ENCODE measurements at places on chromosomes 4 and X. TPM values are rescaled to one million over a fixed set of nuclear protein-coding genes. Genes with fewer than 3 reads are reported as not detected.

The BRS3 gene
- not detected for total RNA-seq

GRCh38 chrX:151039351-151039750 lies 56.2 kb downstream of the HMGB3 start:
- H3K27ac ChIP-seq: no peak overlapping the region
- H3K27me3 ChIP-seq: no peaks in the 10 kb centered on the region
- no peaks in the 10 kb centered on the region for H3K4me1 ChIP-seq
- H3K4me3 ChIP-seq: no peak overlapping the region
- H3K36me3 ChIP-seq: no peaks in the 10 kb centered on the region
- no peak for DNase-seq

- H3K27me3 ChIP-seq: no peaks in the 10 kb centered on the region
- no peak overlapping the region for H3K4me3 ChIP-seq
- no peaks in the 10 kb centered on the region for H3K36me3 ChIP-seq
- DNase-seq: no peak
Observed at GRCh38 chrX:145190801-145191389, 56.4 kb upstream of the SPANXN1 start.

DNA sequence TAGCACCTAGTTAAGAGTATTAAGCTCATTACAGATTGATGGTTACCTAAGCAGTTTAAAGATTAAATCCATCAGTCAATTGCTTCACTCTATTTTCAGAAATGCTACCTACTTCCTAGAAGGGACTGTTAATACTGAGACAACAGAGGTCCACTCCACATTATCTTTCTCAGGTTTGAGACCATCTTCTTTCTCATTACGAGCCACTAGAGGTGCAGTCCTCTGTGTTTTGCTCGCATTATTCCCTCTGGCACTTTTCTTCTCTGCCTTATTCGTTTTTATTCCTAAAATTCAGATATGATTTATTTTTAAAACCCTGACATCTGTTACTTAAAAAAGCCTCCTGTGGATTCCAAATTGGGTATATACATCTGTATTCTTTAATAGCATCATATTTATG lies 459.1 kb downstream of the FSTL5 start:
- H3K36me3 ChIP-seq: no peaks in the 10 kb centered on the region
- H3K4me1 ChIP-seq: no peaks in the 10 kb centered on the region
- H3K4me3 ChIP-seq: no peak overlapping the region
- no peak for DNase-seq
- H3K27ac ChIP-seq: no peak overlapping the region

DNA sequence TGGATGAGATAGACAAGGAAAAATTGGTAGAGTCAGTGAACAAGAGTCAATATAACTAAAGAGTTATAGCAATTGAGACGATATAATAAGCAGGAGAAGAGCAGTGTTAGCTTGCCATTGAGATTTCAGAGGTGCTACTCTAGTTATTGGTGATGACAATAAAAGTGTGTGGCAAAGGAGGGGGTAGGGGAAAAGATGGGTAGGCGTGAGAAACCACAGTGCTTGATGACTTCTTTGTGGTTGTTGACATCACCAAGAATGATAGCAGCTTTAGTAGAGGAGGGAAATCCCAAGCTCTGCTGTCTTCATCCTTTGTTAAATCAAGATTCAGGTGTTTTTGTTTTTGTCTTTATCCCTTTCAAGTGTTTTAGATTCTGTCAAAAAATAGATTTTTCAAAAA lies 179.9 kb upstream of the PPP3CA start:
- no peaks in the 10 kb centered on the region for H3K4me1 ChIP-seq
- H3K27ac ChIP-seq: no peak overlapping the region
- H3K27me3 ChIP-seq: no peaks in the 10 kb centered on the region

DNA sequence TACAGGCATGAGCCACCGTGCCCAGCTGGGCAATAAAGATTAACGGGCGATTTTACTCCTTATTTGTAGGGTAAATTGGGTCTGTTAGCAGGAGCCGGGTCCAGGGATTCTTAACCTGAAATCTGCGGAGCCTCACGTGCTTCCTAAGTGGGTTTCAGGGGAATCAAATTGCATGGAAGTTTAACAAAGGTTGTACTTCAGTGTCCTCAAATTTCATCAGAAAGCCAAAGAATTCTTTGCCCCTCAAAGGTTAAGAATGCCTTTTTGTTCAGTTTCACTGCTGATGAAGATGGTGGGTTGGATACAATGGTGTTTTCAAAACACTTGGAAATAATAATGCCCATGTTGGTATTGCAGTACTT lies 67.9 kb downstream of the AFF1 start:
- no peaks in the 10 kb centered on the region for H3K27me3 ChIP-seq
- no peaks in the 10 kb centered on the region for H3K4me1 ChIP-seq
- H3K36me3 ChIP-seq: no peaks in the 10 kb centered on the region
- DNase-seq: no peak
- no peak overlapping the region for H3K4me3 ChIP-seq

- no peaks in the 10 kb centered on the region for H3K4me1 ChIP-seq
Observed at GRCh38 chr4:1309261-1310010, 19.7 kb downstream of the MAEA start.

The NR0B1 gene
- total RNA-seq: not detected

The SH3RF1 gene
- 11.5 TPM for total RNA-seq

Data from Panc1 (cell line).